Skeletal muscle cell (primary cell): ENCODE measurements at places on chromosomes 7 and 10.
A peak's percentile ranks its signal among the peaks of the same experiment; 100 is the strongest.

DNA sequence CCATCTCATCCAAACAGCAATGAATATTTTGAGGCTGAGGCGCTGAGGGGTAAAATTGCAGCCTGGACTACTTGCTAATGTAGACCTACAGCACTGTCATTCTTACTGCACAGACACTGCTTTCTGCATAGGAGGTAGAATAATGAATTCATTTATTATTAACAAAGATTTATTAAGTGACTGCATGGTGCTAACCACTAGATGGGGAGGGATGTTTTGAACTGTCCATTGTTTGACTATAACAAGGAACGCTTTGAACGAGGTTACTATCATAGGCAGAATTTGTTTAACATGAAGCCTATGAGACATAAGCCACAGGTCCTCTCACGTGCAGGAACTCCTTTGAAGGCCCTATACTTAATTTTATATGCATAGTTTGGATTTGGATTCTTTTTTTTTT lies 143.8 kb downstream of the CFTR start:
- no peak for DNase-seq

- DNase-seq = peak; percentile 4
These were observed 245.0 kb upstream of the NPY start for GRCh38 chr7:24038993-24039392.

DNA sequence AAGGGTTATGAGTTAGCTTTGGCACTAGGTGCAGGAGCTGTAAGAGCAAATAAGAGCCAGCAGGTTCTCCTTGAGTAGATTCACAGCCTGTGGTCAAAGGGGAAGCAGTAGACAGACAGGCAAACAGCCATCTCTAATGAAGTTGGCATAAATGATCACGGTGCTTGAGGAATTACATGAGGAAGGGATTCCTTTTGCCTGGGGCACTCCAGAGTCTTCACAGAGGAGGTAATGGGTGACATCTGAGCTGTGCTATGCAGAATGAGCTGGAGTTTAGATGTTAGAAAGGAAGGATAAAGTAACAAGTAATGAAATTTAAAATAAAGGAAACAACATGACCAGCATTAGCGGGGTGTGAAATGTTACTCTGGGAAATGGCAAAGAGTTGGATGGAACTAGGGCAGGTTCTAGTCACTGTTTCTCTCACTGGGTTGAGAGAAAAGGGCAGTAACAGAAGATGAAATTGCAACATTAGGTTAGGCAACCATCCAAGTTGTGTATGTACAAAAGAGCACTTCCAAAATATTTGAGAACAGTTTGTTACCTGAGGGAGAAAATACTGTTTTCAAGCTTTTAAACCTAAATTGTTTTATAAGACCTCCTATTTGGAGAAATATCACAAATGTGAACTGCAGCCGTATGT lies 613.8 kb downstream of the PHTF2 start:
- DNase-seq = no peak

DNA sequence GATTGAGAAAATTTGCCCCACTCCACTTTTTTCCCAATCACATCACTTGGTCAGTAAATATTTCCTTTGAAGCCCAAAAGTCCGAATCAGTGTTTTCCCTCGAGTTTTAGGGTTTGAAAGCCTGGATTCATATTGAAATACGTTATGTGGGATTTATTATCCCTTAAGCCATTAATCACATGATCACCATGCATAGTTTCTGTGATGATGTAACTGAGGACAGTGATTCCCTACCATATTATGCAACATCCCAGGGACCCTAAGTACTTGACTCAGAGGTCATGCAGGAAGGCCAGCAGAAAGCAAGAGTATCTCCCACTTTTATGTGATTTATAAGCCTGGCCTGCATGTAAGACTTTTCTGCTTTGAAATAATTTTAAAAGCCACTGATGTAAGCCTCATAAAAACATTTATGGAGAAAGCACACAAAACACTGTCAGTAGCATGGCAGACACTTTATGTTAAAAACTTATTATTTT lies 630.6 kb upstream of the ZWINT start:
- no peak for DNase-seq

- no peak for DNase-seq
These were observed 2.6 kb downstream of the CDHR1 start for GRCh38 chr10:84196941-84197340.

GRCh38 chr7:98913612-98914011 lies 35.3 kb downstream of the TRRAP start:
- no peak for DNase-seq

DNA sequence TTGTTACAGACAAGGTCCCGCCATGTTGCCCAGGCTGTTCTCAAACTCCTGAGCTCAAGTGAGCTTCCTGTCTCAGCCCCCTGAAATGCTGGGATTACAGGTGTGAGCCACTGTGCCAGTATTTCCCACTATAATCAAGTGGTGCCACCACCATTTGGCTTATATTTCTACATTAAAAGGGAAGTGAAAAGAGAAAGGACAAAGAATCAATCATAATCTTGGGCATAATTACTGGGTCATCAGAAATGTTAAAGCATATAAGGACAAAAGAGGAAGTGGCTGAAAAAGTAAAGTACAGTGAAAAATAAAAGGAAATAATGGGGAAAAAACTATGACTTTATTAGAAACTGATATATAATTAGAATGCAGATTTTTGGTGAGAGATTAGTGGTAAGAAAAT lies 25.7 kb upstream of the ENTPD1 start:
- DNase-seq = no peak

GRCh38 chr10:122949296-122949695 lies 4.7 kb downstream of the C10orf88 start:
- DNase-seq = no peak

DNA sequence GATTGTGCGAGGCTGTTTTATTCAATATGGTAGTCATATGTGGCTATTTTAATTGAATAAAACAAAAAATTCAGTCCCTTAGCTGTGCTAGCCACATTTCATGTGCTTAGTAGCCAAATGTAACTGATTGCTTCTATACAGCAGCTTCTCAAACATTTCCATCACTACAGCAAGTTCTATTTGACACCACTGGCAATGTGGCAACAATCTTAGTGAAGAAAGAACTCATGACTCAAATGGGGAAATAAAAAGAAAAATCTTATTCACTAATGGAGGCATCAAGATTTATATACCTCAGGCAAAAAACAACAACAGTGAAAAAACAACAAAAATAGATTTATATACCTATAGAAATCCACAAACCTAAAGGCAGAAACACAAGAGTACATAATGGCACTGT lies 17.9 kb downstream of the SEM1 start:
- no peak for DNase-seq

GRCh38 chr10:121788115-121788514 lies 139.7 kb downstream of the ATE1 start:
- DNase-seq = no peak

- DNase-seq = no peak
These were observed 23.1 kb downstream of the PRF1 start for GRCh38 chr10:70579234-70580002.

GRCh38 chr10:80471001-80471400 lies 16.9 kb downstream of the TSPAN14 start:
- no peak for DNase-seq

- no peak for DNase-seq
These were observed 20.0 kb downstream of the XPNPEP1 start for GRCh38 chr10:109902992-109903947.

GRCh38 chr7:129298268-129298893 lies 73.6 kb downstream of the AHCYL2 start:
- DNase-seq = no peak

DNA sequence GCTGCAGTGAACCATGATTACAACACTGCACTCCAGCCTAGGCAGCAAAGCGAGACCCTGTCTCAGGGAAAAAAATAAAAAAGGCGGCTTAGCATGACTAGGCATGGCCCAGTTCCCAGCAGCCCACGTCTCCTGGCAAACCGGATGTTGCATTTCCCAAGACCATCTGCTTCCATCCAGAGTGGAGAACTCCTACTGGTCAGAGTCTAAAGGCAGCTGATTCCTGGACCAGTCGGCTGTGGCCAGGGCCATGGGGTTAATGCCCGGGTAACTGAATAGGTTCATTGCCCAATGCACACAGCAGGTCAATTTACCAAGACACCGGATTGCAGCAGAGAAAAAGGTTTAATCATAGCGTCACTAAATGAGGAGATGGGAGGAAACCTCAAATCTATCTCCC lies 133.1 kb downstream of the MYL10 start:
- no peak for DNase-seq

DNA sequence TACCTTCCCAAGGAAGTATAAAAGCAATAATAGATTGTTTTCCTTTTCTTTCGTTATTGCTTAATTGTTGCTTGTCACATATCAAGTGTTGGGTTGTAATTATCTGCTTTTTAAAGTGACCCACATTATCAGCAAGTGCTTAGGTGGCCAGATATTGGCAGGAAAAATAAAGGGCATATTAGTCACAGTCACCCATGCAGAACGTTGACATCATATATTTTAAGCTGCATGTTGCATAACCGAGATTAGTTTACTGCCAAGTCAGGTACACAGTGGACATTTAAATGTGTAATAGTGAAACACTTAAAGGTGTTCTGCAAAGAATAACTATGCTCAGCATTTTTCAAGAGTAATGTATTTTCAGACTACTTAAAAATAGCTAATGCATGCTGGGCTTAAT lies 11.4 kb downstream of the NEBL start:
- DNase-seq = no peak

- DNase-seq = no peak
These were observed 188.8 kb downstream of the NEBL start for GRCh38 chr10:20708305-20708704.

- DNase-seq = no peak
These were observed 13.4 kb downstream of the NOM1 start for GRCh38 chr7:156962897-156963296.

DNA sequence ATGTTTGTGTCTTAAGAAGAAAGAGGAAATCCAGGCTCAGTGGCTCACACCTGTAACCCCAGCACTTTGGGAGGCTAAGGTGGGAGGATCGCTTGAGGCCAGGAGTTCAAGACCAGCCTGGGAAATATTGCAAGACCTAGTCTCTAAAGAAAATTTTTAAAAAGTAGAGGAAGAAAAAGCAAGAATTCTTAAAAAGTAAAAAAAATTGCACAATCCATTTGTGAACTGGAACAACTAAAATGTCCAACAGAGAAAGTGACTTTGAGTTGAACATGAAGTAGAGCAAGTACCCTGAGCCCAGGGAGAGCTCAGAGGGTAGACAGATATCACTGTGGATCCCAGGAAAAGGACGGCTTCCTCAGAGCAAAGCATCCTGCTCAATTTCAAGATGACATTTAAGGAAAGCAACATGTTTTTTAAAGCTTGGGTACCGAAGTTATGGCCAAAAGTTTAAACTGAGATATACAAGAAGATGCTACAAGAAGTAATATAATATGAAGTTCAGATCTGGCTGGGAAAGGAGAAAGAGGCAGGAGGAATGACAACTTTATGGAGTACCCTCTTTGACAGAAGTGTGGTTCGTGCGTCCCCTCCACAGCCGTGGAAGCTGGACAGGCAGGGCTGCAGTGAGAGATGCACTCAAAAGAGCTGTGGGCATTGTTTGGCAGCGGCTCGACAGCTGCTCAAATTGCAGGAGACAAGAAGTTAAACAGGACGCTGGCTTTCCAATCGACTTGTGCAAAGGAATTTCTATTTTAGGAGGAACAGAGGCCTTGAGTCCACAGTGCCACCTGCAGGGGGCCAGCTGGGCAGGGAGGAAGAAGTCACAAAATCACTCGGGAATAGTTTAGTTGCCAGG lies 201.3 kb downstream of the JCAD start:
- DNase-seq = no peak

DNA sequence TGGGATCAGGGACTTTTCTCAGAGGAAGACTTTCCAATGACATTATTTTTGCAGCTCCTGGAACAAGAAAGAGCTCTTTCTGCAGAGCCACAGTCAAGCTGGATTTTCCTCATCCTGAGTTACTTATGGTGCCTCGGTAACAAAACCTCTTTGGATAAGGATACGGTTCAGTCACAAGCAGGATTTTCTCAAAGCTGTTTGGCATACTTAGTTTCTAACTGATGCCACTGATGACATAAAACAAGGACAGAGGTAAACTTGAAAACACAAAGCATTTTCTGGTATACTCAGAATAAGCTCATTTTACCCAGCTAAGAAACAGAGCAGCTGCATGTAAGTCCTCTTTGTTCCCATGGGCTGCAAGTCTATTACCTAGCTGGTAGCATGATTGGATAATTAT lies 340.9 kb upstream of the MEOX2 start:
- DNase-seq = no peak

DNA sequence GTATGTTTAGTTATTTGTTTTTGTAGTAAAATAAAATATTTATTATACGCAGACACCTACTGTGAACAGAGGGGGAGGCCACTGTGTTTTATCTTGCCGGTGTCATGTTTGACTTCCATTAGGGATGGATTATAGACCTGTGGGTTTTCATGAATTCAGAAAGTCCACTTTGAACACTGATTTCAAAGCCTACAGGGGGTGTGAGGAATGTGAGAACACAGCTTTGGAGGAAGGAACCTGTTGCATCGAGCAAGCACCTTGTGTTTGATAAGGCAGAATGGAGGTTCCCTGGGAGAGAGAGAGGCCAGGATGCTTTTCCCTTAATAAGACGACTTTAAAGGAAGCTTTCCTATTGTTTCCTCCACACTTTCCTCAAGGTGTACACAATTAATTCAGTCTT lies 665.0 kb upstream of the MGMT start:
- no peak for DNase-seq

DNA sequence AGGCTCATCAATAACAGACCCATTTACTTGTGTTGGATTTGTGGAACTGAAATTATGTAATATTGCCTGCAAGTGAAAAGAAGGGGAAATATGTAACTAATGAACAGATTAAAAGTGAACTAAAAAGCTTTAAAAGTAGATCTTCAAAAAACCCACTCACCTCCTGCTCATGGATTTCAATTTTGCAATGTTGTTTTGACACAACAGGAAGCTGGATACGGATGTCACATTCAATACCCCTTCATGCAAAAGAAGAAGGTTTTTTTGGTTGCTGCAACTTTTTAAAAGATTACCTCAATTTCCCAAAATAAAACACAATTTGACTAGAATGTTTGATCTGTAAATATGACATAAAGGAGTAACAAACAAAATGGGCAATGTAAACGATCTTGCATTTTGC lies 3.3 kb downstream of the MKI67 start:
- no peak for DNase-seq

DNA sequence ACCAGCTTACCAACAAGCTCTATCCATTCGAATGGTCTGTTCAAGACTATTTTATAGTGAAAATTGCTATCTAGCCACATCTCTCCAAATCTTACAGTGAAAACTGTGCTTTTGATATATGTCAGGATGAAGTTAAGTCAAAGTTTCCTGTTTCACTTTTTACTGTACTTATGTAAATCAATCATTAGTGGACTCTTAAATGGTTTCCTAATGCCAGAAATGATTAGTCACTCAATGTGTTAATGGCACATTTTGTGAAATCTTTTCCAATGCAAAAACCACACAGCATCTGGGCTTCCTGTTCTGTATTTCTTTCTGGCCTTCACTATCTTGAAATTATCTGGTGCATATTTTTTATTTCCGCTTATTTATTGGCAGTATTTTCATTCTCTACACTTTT lies 87.3 kb upstream of the STEAP1B start:
- no peak for DNase-seq
